ENCODE measurements at places on chromosomes 3 and 15.

- DNase-seq, result no peak
These were observed 89.3 kb upstream of the BHLHE40 start for GRCh38 chr3:4889896-4890295.

GRCh38 chr3:60759439-60759838 is 491.8 kb downstream of the FHIT start:
- no peak for DNase-seq

DNA sequence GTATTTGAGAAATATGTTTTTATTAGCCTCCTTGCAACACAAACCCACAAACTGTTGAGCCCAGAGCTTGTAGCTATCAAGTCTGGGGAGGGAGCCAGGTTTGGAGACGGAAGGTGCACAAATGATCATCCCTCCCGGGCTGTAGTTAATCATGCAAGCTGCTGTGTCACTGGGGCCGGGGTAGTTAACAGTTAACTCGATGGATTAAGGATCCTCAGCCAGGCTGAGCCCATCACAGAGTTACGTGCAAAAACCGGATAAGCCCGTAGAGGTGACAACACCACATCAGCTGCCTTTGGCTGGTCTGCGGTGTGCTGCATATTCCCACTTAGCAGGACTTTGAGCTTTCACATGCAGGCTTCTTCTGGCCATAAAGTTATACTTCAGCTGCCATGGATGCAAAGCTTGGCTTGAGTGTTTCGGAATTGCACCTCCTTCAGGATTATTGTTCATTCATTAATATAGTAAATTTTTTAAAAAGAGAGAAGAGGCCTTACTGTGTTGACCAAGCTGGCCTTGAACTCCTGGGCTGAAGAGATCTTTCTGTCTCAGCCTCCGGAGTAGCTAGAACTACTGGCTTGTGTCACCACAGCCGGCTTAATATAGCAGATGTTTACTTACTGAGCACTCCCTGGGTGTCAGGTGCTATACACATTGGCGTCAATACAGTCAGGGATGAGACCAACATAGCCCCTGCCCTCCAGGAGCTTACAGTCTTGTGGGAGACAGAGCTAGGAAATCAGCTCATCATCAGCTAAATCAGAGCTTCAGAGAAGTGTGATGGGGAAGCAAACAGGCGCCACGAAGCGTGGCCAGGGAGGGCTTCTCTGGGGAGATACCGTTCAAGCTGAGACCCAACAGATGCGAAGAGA is 226.8 kb upstream of the BHLHE40 start:
- no peak for DNase-seq

GRCh38 chr3:852033-852432 is 240.8 kb upstream of the CNTN6 start:
- DNase-seq, result no peak

DNA sequence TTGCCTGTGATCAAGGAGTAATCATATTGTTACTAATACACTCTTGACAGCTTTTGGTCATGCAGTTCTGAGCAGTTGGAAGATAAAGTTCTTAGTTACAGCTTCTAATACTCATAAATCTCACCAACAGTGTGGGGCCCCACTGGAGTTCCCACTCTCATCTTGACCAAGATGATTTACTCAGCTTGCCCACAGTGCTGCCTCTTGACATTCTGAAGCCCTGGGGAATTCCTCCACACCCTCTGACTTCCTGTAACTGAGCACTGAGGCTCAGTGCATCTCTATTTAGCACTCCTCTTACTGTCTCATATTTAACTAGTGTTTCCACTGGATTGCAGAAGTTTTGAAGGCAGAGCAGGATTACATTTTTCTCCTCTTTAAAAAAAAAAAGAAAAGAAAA is 1.9 kb upstream of the ARL6IP5 start:
- no peak for DNase-seq

GRCh38 chr3:41819236-41819635 is 142.7 kb downstream of the ULK4 start:
- no peak for DNase-seq

DNA sequence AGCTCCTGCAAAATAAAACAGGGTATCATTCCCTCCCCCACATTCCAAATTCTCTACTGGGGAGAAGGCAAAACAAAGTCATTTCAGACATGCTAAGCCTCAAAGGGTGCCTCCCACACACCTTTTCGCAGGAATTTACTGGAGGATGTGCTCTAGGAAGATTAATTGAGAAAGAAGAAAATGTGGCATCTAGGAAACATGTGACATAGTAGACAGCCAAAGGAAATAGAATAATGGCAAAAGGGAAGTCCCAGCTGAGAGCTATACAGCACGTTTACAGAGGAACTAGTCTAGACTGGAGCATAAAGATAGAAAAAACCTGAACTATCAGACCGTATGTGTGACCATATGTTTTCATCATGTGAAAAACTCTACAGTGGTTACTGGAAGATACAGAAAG is 58.8 kb upstream of the MELTF start:
- no peak for DNase-seq

DNA sequence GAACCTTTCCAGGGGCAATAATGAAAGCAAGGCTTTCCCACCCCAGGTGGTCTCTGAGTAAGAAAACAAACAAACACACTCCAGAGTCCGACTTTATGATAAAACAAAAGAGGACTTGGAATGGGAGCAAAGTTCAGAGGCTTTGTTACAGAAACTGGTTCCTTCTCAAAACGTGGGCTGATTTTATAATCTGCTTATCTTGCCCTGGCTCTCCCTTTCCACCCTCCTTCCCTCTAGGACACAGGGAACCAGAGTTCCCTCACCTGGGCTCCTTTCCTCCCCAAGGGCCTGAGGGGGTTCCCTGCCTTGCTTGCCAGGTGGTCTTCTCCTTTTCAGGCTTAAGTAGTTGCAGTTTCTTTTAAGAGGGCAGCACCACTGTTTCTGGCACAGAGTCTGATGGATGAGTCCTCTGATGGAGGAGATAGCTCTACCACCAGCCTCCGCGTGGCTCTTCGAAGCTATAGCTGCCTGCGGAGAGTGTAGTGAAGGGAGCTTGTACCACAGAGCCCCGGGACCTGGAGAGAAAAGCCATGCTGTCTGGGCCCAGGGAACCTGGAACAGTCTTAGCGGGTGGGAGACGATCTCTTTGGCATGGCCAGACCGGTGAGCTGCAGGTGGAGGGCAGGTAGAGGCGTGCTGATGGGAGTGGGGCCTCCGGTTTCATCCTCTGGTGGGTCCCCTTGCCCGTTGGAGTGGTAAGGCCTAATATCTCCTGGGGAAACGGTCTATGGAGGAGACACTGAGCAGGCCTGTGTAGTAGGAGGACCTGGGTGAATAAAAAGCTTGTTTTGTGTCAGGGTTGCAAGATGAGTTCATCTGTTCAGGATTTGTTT is 68.7 kb downstream of the SMAD6 start:
- no peak for DNase-seq

DNA sequence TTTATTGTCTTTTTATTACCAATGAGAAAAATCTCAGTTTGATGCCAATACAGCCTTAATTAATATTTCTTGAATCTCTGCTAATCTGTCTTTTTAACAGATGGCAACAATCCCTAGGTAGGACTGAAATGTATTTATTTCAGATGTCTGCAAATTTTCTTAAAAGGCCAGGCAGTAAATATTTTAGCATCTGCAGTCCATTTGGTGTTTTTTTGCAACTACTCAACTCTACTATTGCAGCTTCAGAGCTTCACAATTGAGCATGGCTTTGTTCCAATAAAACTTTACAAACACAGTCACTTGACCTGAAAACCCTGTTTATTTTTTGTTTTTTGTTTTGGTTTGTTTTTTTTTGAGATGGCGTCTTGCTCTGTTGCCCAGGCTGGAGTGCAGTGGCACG is 82.7 kb downstream of the RARB start:
- no peak for DNase-seq

GRCh38 chr3:31039145-31039544 is 144.7 kb upstream of the GADL1 start:
- no peak for DNase-seq

GRCh38 chr3:161737171-161737570 is 240.6 kb downstream of the OTOL1 start:
- DNase-seq, result no peak

GRCh38 chr3:122004991-122005565 is 17.0 kb downstream of the ILDR1 start:
- DNase-seq, result no peak

DNA sequence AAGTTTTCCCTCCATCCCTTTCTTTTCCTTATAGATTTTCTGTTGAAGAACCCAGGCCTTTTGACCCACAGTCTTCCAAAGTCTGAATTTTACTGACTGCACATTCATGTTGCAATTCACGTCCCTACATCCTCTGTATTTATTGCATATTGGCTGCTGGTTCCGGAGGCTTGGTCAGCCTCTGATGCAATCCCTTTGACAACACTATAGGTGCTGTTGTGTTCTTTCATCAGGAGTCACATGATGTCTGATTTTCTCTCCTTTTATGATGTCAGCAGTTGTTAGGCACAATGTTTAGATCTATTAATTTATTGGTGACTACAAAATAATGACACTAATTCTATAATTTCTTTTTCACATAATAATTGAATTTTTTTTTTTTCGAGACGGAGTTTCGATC is 8.7 kb downstream of the CYP1A1 start:
- no peak for DNase-seq

- DNase-seq, result no peak
These were observed 2.0 kb downstream of the IFRD2 start for GRCh38 chr3:50290161-50290641.

- DNase-seq, result no peak
These were observed 16.1 kb downstream of the PDZRN3 start for GRCh38 chr3:73608456-73609314.

DNA sequence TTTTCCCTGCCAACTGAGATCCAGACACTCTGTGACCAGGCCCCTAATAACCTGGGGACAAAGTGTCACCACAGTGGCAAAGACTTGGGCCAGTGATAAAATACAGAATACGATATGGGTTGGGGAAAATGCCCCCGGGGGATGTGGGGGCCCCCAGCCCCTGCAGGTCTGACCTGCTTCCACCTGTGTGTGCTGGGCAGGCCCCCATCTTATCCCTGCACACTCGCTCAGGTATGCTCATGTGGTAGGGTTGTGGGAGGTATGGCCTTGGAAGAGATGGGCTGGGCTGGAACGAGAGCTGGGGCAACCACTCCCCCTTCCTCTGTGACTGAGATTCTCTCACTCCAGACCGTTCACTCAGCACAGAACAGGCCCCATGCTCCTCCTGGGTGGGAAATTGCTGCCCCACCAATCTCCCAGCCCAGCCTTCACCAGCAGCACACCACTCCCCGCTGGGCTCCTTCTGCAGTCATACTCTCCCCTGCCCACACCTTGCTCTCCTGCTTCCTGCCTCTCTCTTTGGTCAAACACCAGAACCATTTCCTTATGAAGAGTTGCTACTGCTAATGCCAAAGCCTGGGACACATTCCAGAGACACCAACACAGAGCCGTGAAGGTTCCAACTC is 9.6 kb upstream of the CPEB1 start:
- DNase-seq, result no peak

DNA sequence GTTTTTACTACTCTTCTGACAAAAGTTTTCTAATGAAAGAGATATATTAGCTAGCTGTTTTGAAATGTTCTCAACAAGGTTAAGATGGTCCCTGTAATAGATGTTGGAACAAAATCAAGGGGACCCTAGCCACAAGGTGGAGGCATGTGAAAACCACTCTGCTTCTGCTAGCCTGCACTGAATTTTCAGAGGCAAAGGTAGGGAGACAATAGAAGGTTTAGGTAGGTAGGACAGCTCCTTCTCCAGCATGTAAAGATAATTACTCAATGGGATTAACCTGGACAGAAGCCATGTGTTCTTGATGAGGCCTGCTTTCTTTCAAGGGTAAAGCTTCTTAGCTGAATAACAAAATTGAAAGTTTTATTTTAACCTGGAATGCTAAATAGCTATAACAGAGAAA is 333.5 kb downstream of the LSAMP start:
- no peak for DNase-seq

GRCh38 chr3:156689608-156690007 is 15.2 kb downstream of the TIPARP start:
- no peak for DNase-seq

DNA sequence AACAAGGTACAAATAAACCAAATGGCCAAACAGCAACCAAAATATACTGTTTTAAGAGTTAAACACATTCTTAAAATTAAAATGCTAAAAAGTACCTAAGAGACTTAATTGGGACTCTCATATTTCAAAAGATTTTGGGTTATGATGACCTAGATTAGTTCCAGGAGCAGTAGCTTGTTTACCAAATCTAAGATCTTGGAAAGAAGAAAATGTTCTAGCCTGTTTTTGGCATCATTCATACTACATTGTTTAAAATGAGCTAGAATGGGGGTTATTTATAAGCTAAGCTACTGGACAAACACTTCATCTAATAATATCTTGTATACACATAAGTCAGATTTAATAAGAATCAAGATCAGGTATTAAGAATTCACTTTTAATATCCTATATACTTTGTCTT is 22.8 kb downstream of the ATOSA start:
- no peak for DNase-seq

- no peak for DNase-seq
These were observed 61.3 kb upstream of the GATM start for GRCh38 chr15:45439521-45440260.

DNA sequence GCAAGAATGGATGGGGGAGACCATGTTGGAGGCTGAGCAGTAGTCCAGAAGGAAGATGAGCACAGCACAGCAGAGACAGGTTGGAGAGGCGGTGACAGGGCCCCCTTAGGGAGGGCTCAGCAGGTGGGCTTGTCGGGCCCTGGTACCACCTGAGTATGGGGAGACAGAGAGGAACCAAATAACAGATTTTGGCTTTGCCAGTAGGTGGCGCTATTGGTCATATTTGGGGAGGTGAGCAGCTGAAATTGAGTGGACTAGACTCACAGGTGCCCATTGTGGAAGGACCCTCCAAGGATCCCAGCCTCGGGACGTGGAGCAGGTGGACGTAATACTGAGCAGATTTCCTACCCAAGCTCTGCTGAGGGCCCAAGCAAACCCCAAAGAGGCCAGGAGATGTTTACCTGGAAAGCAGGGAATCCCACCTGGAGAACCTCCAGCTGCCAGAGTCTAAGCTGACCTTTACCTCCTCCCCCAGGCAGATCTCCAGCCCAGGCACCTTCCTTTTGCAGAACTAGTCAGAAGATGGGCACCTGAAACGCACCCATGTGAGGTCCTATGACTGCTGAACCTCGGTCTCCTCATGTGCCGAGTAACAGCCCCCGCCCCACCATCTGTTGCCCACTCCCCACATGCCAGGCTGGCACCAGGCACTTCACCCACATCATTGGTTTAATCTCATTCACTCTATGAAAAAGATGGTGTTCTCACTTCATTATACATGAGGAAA is 24.6 kb upstream of the CORO2B start:
- peak; percentile 8 for DNase-seq

- no peak for DNase-seq
These were observed 120.9 kb downstream of the CACNA2D3 start for GRCh38 chr3:54243056-54243931.

All from stimulated activated CD8-positive, alpha-beta memory T cell treated with anti-CD3 and anti-CD28 coated beads, Interleukin-7, amount 100 ng/mL, for 1 hour (primary cell).